ENCODE measurements at places on chromosomes 1 and 21. TPM values are rescaled to one million over a fixed set of nuclear protein-coding genes. Genes with fewer than 3 reads are reported as not detected.

The CLIC6 gene
- polyA plus RNA-seq, result not detected

The EDEM3 gene
- 10.2 TPM for polyA plus RNA-seq

The CYP4A22 gene
- polyA plus RNA-seq, result not detected

- DNase-seq, result no peak
Measured at GRCh38 chr1:159939678-159940002, 5.8 kb downstream of the IGSF9 start.

DNA sequence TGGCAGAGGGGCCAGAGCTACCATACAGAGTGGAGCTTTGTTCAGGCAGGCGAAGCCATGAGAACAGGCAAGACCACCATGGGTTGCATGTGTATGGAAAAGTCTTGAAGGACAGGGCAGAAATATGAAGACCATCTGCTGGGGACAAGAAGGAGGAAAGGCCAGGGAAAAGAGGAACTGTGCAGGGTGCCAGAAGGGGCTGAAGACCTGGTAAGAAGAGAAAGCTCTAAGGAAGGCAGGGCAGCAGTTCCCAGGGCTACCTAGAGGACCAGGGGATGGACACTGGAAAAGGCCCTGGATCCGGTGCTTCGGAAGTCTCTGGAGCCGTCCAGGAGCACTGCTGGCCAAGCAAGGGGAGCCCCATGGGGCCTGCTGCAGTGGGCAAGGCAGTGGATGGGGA lies 43.4 kb downstream of the PKP1 start:
- no peak for DNase-seq

DNA sequence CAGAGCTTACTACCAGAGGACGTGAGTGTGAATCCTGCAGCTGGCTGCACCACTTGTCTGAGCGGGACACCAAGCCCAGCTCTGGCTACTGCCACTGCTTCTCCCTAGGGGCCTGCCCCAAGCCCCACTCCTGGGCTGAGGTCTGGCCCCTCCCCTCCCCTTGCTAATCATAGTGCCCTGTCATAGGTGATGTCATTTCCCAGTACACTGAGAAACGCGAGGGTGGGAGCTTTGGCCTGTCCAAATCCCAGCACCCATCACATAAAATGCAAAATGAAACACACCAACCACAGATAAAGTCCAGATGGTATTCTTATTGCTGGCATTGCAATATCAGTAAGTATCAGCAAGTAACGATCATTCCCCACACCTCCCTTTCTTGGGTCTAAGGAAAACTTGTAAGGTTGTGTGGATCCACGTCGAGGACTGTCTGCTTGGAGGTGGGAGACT lies 77.7 kb downstream of the TOMM20 start:
- peak; percentile 84 for DNase-seq

- DNase-seq, result peak; percentile 59
Measured at GRCh38 chr1:31651089-31651420, 6.4 kb upstream of the PEF1 start.
